Type B pancreatic cell (in vitro differentiated cells): ENCODE measurements at places on chromosomes 6 and 20. TPM values are rescaled to one million over a fixed set of nuclear protein-coding genes. Genes with fewer than 3 reads are reported as not detected.

Gene TRIM38
- 6.9 and 16.1 TPM in 2 replicates for total RNA-seq

Gene OR2J3
- total RNA-seq = not detected in 2 replicates

DNA sequence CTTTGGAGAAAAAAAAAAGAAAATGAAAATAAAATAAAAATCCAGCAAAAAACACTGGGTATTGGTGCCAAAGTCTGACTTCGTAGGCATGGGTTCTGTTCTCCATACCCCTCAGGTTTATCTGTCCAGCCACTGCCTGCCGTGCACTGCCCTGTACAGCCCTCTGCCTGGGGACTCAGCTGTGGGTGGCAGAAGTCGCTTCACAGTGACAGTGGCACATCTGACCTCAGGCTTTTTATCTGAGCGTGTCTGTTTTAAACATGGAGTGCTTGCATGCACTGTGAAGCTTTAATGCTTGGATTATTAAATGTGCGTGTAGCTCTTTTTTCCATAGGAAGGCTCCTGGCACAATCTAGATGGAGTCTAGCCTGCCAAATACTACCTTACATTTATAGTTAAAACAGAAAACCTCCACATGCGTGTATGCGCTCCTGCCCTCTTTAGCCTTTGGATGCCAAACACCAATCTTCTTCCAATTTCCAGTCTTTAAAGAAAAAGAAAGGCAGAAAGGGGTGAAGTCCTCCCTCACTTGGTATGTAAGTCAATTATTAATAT lies 375.5 kb downstream of the UTRN start:
- peaks cover 3% of the 10 kb centered on the region for H3K36me3 ChIP-seq
- no peak for DNase-seq
- no peaks in the 10 kb centered on the region for H3K27me3 ChIP-seq

DNA sequence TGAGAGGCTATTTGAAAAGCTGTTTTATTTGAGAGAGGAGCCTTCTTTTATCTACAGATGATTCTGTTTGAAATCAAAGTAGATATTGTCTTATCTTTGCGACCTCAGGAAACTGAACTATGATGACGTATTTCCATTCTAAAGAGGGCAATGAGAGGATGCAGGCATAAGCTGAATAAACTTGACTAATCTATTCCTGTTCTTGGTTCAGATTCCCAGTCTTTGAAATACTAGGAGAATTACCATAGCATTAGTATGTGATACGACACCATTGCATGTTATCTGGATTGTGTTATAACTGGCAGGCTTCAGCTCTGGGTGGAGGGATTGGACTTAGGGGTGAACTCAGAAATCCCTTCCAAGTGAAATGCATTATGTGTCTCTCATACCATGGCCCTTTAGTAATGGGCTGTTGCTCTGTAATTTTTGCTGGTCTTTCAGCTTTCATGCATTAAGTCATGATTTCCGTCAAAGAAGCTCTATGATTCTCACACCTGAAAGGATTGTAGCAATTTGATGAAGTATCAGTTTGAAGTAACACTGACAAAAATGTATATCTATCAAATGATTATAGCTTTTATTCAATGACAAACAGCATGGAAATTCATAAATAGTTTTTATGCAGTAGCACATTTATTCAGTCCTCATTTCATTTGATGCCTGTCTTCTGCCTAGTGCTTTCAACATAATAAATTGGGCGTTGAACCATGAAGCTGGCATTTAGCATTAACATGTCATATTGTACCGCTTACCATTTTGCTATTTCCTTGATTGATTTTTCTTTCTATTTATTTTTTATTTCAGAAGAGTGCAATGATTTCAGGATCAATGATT lies 138.4 kb upstream of the SPACA1 start:
- peaks cover 32% of the 10 kb centered on the region for H3K4me1 ChIP-seq
- no peak for DNase-seq
- H3K36me3 ChIP-seq = no peaks in the 10 kb centered on the region
- no peak overlapping the region for H3K4me3 ChIP-seq
- H3K27ac ChIP-seq = no peak overlapping the region

GRCh38 chr6:123434186-123434585 lies 202.6 kb downstream of the TRDN start:
- H3K27ac ChIP-seq = no peak overlapping the region
- no peaks in the 10 kb centered on the region for H3K36me3 ChIP-seq
- H3K4me3 ChIP-seq = no peak overlapping the region
- no peaks in the 10 kb centered on the region for H3K4me1 ChIP-seq
- H3K27me3 ChIP-seq = no peaks in the 10 kb centered on the region
- DNase-seq = no peak

DNA sequence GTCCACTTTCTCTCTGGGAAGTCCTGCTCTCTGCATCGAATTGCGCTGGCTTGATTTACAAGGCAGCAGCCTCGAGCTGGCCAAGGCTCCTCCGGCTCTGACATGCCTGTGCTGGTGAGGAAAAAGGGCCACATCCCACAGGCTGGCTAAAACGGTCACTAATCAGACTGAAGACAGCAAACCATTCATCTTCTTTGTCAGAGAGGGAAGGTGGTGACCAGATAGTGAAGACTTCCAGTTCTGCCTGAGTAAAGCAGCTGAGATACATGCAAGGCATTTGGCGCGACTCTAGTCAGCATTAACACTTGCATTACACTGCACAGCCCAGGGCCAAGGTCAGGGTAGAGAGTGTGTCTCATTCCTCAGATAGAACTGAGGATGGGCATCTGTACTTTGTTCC lies 203.2 kb upstream of the MAP3K7 start:
- H3K27me3 ChIP-seq = no peaks in the 10 kb centered on the region
- H3K4me3 ChIP-seq = no peak overlapping the region
- no peaks in the 10 kb centered on the region for H3K4me1 ChIP-seq
- H3K36me3 ChIP-seq = no peaks in the 10 kb centered on the region

DNA sequence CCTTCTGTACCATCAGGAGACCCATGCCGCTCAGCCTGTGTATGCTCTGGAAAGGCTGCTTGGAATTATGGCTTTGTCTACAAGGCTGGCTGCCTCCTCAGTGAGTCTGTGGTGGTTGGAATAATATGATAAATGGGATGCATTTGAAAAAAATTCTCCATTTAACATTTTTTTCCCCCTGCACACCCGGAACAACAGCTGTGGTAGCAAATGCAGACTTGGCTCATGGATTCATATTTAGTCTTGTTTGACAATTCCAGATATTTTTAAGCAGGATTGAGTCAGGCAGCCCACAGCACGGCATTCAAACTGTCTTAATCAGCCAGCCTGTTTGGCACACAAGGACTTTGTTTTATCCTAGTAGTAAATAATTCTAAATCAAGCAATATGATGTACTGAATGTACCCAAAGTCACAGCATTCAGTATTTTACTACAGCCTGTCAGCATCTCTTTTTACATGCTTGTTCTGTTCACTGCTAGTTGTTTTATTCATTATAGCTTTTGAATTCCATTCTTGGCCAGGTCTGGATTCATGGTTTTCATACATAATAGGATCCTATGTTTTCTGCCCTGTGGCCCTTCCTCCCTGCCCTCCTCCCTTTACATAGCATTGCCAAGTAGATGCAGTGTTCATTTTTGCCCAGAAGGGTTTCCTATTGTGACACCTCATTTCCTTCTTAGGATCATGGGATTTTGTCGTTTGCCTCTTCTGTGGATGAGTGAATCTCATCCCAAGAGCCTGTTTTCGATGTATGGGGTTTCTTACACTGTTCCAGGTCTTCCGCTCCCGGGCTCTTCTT lies 68.1 kb downstream of the LRRC1 start:
- no peak for DNase-seq
- no peak overlapping the region for H3K27ac ChIP-seq
- H3K36me3 ChIP-seq = peaks cover 4% of the 10 kb centered on the region
- H3K27me3 ChIP-seq = no peaks in the 10 kb centered on the region
- H3K4me3 ChIP-seq = no peak overlapping the region

- H3K4me1 ChIP-seq = peaks cover 5% of the 10 kb centered on the region
- H3K27me3 ChIP-seq = peaks cover 51% of the 10 kb centered on the region
- H3K27ac ChIP-seq = no peak overlapping the region
Observed at GRCh38 chr6:32937230-32937633, 3.6 kb downstream of the HLA-DMB start.

DNA sequence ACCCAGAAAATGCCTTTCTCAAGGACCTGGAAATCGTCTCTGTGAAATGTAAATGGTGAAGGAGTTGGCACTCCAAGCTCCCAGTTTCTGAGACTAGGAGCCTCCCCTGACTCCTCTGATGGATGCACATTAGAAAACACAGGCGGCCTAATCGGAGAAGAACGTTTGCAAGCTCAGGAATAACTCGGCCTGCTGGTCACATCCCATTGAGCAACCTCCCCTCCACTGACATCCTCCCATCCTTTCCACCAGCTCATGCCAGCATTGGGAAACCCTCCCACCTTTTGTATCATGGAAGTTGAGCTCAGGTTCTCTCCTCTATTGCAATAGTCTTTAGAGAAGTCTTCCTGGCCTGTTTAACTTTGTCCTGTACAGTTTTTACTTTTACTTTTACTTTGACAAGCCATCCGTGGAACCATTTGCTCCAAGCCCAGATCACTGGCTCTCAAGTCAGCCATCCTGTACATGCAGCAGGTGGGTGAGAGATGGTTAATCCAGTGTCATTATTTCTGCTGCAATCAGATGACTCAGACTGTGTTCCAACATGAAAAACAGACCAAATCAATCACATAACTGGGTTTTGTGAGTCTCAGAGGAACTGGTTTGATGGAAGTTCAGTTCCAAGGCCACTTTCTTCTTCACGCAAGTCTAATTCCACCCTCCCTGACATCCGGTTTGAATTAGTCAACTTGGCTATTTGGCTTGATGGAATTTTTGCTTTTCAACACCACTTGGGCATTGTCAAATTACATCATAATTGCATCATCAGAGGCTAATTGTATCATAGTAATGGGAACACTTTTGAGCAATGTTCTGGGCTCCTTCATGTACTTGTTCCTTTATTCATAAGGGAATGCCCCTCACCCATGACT lies 619.4 kb upstream of the CDH4 start:
- no peaks in the 10 kb centered on the region for H3K4me1 ChIP-seq
- no peak overlapping the region for H3K4me3 ChIP-seq
- H3K36me3 ChIP-seq = no peaks in the 10 kb centered on the region
- H3K27me3 ChIP-seq = peaks cover 35% of the 10 kb centered on the region
- no peak for DNase-seq

DNA sequence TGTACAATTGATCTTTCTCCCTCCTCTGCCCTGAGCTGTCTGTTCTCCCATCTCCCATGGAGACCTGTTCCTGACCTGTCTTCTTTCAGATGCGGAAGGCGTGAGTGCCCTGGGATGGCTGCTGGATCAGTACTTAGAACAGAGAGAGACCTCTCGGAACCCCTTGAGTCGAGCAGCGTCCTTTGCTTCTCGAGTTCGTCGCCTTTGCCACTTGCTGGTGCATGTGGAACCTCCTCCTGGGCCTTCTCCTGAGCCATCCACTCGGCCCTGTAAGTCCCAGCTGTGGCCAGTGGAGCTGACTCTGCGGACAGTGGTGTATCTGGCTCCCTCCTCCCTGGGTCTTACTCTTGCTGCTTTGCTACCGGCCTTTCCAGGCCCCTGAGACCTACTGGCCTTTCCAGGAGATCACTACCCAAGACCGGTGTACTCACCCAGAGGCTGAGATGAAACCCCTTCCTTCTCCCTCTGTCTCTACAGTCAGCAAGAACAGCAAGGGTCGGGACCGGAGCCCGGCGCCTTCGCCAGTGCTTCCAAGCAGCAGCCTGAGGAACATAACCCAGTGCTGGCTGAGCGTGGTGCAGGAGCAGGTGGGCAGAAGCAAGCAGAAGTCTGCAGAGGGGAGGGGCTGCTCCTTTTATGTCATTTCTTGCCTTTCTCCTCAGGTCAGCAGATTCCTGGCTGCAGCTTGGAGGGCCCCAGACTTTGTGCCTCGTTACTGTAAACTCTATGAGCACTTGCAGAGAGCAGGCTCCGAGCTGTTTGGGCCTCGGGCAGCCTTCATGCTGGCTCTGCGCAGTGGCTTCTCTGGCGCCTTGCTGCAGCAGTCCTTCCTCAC lies 22.5 kb downstream of the CUL9 start:
- no peaks in the 10 kb centered on the region for H3K27me3 ChIP-seq
- no peaks in the 10 kb centered on the region for H3K4me1 ChIP-seq
- H3K4me3 ChIP-seq = no peak overlapping the region
- H3K27ac ChIP-seq = no peak overlapping the region
- H3K36me3 ChIP-seq = peaks cover 26% of the 10 kb centered on the region
- DNase-seq = no peak

DNA sequence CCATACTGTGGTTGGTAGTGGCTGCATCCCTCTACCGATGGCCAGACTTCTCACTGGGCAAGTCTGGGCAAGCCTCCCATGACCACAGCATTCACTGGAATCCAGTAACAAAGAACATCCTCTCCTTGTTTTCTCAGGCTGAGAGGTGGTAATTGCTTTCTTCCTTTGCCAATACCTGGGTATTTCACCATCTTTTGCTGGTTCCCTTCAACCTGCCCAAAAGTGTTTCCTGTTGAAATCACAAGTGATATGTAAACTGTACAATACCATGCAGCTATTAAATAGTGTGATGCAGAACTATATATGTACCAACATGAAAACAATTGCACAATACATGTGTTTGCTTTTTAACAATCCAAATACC lies at the start of gene PTCHD4:
Gene PTCHD4 (minus strand): TSS at position 55 of the 364 bp plus-strand sequence. CDS start 42,240 bp downstream, outside the sequence.
- H3K36me3 ChIP-seq = no peaks in the 10 kb centered on the region
- DNase-seq = no peak
- peaks cover 21% of the 10 kb centered on the region for H3K4me1 ChIP-seq
- peak within 1 kb of the TSS; percentile 93 for H3K4me3 ChIP-seq
- peak within 1 kb of the TSS; percentile 95 for H3K27ac ChIP-seq

- no peak overlapping the region for H3K27ac ChIP-seq
- H3K36me3 ChIP-seq = no peaks in the 10 kb centered on the region
- DNase-seq = no peak
Observed at GRCh38 chr6:150361876-150362275, 6.9 kb upstream of the IYD start.

DNA sequence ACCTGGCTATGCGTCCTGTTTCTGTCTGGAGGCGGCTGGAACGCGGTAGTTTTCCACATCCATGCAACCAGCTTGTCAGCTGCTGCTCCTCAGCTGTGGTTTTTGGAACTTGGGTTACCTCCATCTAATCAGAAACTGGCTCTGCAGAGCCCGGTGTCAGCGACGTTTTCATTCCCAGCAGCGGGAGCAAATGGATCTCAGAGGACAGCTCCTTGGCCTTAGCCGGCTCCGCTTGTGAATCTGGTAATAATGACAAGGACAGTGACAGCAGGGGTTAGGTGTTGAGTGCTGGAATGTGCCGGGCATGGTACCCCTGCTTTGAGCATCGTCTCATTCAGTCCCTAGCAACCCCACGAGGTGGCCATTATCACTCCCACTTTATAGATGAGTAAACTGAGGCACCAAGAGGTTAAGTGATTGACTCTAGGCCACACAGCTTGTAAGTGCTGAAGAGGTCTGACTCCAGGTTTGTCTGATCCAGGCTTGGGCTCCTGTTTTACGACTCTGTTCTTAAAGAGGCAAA lies 1.3 kb downstream of the SLCO4A1 start:
- no peak overlapping the region for H3K27ac ChIP-seq
- H3K27me3 ChIP-seq = peaks cover 47% of the 10 kb centered on the region
- peaks cover 11% of the 10 kb centered on the region for H3K4me1 ChIP-seq
- H3K36me3 ChIP-seq = no peaks in the 10 kb centered on the region
- H3K4me3 ChIP-seq = peak overlapping the region; percentile 68
- DNase-seq = no peak
